ENCODE measurements at places on chromosomes 3 and 15. TPM values are rescaled to one million over a fixed set of nuclear protein-coding genes. Genes with fewer than 3 reads are reported as not detected.

GHSR gene
- total RNA-seq: not detected

NGLY1 gene
- total RNA-seq: 34.4 TPM

CYP1A2 gene
- not detected for total RNA-seq

FSIP1 gene
- 2.9 TPM for total RNA-seq

PRICKLE2 gene
- 23.6 TPM for total RNA-seq

IL17RB gene
- 10.5 TPM for total RNA-seq
